ENCODE measurements at places on chromosomes 2 and 18.

DNA sequence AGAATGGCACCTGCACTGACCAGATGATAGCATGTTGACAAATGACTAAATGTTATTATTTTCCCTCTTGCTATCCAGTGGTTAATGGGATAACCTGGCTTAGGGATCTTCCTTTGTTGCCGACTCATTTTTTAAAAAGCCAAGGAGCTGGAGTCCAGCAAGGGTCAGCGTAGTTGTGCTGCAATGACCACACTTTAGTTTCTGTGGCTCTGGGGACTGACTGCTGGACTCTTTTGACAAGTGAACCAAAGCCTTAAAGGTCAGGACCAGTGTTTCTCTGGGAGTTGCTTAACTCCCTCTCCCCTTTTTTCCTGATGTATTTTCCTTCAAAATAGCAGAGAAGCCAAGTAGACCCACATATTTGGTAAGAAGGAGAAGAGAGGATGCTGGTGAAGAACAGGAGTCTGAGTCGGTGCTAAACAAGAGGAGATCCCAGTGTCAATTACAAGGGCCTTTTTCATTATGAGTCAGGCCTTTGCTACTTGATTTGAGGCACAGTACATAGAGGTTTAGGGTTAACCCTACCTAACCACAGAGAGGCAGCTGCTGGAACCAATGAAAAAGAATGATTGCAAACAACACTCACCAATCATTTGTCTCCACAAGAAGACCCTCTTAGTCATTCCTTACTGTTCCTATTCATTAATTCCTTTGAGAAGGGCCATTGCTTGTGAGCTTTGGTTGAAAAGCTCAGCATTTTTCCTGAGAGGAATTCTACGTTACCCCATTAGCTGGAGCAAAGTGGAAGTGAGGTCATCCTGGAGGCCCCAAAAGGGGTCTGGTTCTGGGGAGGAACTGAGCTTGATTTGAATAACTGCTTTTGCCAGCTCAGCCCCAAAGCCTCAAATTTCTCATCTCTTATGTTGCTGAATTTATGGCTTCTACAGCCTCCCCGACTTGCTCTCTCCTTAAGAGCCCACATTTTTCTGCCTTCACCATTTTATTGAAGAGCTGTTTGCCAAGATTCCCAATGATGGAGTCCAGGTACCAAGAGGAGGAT lies 137.6 kb upstream of the HNMT start:
- H3K4me3 ChIP-seq = no peak overlapping the region
- H3K36me3 ChIP-seq = no peaks in the 10 kb centered on the region
- no peak overlapping the region for H3K27ac ChIP-seq
- H3K27me3 ChIP-seq = no peaks in the 10 kb centered on the region
- no peak for DNase-seq
- no peaks in the 10 kb centered on the region for H3K4me1 ChIP-seq

- H3K4me1 ChIP-seq = no peaks in the 10 kb centered on the region
- no peak for DNase-seq
- H3K27ac ChIP-seq = no peak overlapping the region
- H3K4me3 ChIP-seq = no peak overlapping the region
- H3K27me3 ChIP-seq = no peaks in the 10 kb centered on the region
Measured at GRCh38 chr18:64528646-64529045, 379.8 kb upstream of the LINC00305 start.

GRCh38 chr2:48131539-48132270 lies 225.4 kb upstream of the FBXO11 start:
- H3K36me3 ChIP-seq = no peaks in the 10 kb centered on the region
- H3K4me3 ChIP-seq = no peak overlapping the region
- H3K27me3 ChIP-seq = no peaks in the 10 kb centered on the region
- no peak for DNase-seq
- H3K27ac ChIP-seq = no peak overlapping the region
- H3K4me1 ChIP-seq = no peaks in the 10 kb centered on the region

DNA sequence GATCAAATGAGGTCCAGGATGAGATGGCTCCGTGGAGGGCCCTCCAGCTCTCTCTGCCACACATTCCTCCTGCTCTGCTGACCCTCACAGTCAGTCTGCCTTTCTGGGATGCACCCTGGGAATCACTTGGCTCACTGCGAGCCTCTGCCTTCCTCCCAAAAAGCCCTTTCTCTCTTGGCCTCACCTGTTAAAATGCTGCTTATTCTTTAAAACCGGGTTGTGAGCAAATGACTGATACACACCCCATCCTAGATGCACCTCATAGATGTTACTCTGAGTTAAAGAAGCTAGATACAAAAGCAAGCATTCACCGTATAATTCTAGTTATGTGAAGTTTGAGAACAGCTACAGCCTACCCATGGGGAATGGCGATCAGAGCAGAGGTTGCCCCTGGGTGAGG lies 167.7 kb upstream of the MYCN start:
- no peaks in the 10 kb centered on the region for H3K27me3 ChIP-seq
- H3K4me3 ChIP-seq = no peak overlapping the region
- no peak overlapping the region for H3K27ac ChIP-seq
- no peaks in the 10 kb centered on the region for H3K36me3 ChIP-seq
- no peaks in the 10 kb centered on the region for H3K4me1 ChIP-seq

DNA sequence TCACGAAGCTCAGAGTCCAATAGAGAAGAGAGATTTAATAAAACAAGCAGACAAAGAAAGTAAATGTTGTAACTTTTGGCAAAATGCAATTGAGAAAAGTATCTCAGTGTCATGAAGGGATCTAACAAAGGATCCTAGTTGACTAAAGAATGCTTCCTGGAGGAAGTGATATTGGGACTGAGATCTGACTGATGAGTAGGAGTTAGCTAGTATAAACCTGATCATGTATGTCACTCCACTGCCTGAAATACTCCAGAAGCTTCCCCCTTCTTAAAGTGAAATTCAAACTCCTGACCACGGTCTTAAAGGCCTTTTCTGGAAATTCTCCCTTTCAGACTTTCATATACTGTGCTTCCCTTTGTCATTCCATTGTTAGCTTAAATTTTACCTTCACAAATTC lies 1102.4 kb upstream of the ZEB2 start:
- DNase-seq = no peak
- H3K27me3 ChIP-seq = no peaks in the 10 kb centered on the region
- H3K4me1 ChIP-seq = no peaks in the 10 kb centered on the region
- H3K27ac ChIP-seq = no peak overlapping the region

DNA sequence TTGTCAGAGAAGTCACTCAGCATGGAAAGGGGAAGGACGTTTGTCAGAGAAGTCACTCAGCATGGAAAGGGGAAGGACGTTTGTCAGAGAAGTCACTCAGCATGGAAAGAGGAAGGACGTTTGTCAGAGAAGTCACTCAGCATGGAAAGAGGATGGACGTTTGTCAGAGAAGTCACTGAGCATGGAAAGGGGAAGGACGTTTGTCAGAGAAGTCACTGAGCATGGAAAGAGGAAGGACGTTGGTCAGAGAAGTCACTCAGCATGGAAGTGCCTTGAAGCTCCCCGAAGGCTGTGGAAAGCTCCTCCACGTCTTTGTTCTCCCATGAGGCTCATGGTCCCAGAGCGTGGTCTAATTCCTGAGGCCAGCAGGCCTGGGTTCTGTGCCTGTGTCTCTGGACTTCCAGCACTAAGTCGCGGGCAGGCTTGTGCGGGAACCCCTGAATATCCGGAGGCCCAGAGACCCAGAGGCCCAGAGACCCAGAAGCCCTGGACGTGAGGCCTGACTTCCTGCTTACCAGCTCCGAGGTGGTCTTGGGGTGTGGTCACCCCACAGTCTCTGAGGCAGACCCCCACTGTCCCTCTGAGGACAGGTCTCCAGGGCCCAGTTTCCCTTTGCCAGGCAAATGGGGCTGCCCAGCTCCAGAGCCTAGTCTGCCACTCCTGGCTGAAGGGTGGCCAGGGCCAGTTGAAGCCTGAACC lies 70.4 kb upstream of the TWIST2 start:
- H3K27me3 ChIP-seq = no peaks in the 10 kb centered on the region
- no peak overlapping the region for H3K4me3 ChIP-seq
- H3K36me3 ChIP-seq = no peaks in the 10 kb centered on the region
- H3K4me1 ChIP-seq = no peaks in the 10 kb centered on the region

- H3K4me3 ChIP-seq = no peak overlapping the region
- H3K4me1 ChIP-seq = no peaks in the 10 kb centered on the region
- no peaks in the 10 kb centered on the region for H3K36me3 ChIP-seq
- DNase-seq = no peak
- no peaks in the 10 kb centered on the region for H3K27me3 ChIP-seq
Measured at GRCh38 chr2:73593680-73594079, 48.5 kb downstream of the NAT8 start.

DNA sequence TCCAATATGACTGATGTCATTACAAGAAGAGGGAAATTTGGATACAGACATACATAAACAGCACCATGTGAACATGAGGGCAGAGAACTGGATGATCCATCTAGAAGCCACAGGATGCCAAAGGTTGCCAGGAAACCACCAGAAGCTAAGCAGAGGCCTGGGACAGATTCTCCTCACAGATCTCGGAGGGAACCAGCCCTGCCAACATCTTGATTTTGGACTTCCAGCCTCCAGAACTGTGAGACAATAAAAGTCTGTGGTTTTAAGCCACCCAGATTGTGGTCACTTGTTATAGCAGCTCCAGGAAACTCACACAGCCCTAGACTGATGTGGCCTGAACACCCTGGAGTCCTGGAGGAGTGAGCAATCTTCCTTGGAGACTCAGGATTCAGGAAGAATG lies 351.6 kb downstream of the EIPR1 start:
- no peaks in the 10 kb centered on the region for H3K36me3 ChIP-seq
- no peak overlapping the region for H3K27ac ChIP-seq
- no peaks in the 10 kb centered on the region for H3K27me3 ChIP-seq
- DNase-seq = no peak
- H3K4me1 ChIP-seq = no peaks in the 10 kb centered on the region

- no peak for DNase-seq
- H3K4me1 ChIP-seq = no peaks in the 10 kb centered on the region
- H3K4me3 ChIP-seq = no peak overlapping the region
- no peaks in the 10 kb centered on the region for H3K36me3 ChIP-seq
Measured at GRCh38 chr2:154480521-154480920, 218.0 kb upstream of the KCNJ3 start.

DNA sequence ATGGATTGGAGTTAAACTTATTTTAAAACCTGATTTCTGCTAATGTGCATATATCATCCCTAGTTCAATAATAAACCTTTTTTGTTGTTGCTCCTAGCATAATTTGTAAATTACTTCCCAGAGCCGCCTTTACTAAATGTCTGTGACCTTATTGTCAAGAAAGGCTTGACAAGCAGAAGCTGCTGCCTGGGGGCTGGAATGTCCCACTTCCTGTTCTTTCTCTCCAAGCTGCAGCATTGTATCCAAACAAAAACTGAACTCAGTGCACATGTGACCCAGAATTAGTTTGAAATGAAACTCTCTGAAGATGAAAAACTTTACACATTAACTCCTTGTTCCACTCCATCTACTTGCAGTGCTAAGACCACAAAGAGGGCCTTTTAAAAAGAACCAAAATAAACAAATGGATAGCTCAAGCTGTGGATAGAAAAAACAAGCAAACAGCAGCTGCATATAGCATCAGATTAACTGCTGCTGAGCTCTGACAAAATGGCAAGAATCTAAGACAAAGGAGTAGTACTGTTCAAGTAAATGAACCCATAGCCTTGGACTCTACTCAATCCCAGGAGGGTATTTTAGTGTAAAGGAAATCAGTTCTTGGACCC lies 99.8 kb upstream of the NEUROD1 start:
- H3K27me3 ChIP-seq = no peaks in the 10 kb centered on the region
- DNase-seq = no peak
- no peaks in the 10 kb centered on the region for H3K4me1 ChIP-seq
- H3K27ac ChIP-seq = no peak overlapping the region

DNA sequence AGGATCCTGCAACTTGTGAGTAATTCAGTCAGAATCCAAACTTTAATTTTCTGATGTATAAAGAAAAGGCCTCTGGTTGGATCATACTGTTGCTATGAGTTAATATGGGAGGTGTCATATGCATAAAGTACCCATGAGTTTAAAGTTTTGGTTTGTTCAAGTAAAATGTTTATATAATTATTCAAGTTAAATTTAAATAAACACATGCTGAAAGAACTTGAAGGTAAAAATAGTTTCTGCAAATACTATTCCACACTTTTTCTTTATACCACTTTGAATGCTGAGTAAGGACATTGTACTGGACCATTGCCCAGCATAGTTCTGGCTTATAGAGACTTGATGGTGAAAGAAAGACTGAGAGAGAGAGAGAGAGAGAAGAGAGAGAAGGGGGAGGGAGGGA lies 30.7 kb downstream of the PKP4 start:
- DNase-seq = no peak
- H3K27ac ChIP-seq = no peak overlapping the region
- no peaks in the 10 kb centered on the region for H3K4me1 ChIP-seq
- H3K27me3 ChIP-seq = no peaks in the 10 kb centered on the region
- H3K4me3 ChIP-seq = no peak overlapping the region
- H3K36me3 ChIP-seq = no peaks in the 10 kb centered on the region

GRCh38 chr2:173148520-173148919 lies 72.9 kb downstream of the MAP3K20 start:
- H3K4me1 ChIP-seq = no peaks in the 10 kb centered on the region
- no peaks in the 10 kb centered on the region for H3K27me3 ChIP-seq
- no peak overlapping the region for H3K4me3 ChIP-seq
- H3K27ac ChIP-seq = no peak overlapping the region
- no peak for DNase-seq
- H3K36me3 ChIP-seq = no peaks in the 10 kb centered on the region

- no peak for DNase-seq
- H3K4me1 ChIP-seq = no peaks in the 10 kb centered on the region
Measured at GRCh38 chr2:11598228-11598731, 64.4 kb downstream of the GREB1 start.

DNA sequence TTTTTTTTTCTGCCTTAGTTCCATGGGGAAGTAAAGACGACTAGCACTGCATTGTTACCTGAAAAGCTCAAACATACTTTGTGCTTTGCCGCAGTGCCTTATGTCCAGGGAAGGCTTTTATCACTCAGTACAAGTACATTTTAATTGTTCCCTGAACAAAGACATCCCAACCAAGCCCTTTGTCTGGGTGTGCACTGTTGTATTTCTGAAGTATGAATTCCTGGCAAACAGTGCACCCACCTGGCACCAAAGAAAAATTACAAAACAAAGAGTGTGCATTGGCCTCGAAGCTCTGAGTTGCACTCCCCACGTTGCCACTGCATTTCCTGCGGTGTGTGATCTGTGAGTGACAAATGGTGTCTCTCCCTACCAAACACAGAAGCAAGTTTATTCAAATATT lies 858.5 kb upstream of the PIK3C3 start:
- H3K4me1 ChIP-seq = no peaks in the 10 kb centered on the region
- no peaks in the 10 kb centered on the region for H3K36me3 ChIP-seq

- DNase-seq = no peak
- no peak overlapping the region for H3K4me3 ChIP-seq
- H3K4me1 ChIP-seq = no peaks in the 10 kb centered on the region
- H3K27ac ChIP-seq = no peak overlapping the region
Measured at GRCh38 chr2:169928463-169928864, 101.2 kb downstream of the UBR3 start.

GRCh38 chr2:235073868-235074413 lies 122.1 kb downstream of the SH3BP4 start:
- H3K36me3 ChIP-seq = no peaks in the 10 kb centered on the region
- no peaks in the 10 kb centered on the region for H3K4me1 ChIP-seq
- no peak for DNase-seq
- H3K4me3 ChIP-seq = no peak overlapping the region
- H3K27ac ChIP-seq = no peak overlapping the region

- no peak overlapping the region for H3K27ac ChIP-seq
- no peaks in the 10 kb centered on the region for H3K4me1 ChIP-seq
- no peak for DNase-seq
- no peaks in the 10 kb centered on the region for H3K27me3 ChIP-seq
- no peaks in the 10 kb centered on the region for H3K36me3 ChIP-seq
Measured at GRCh38 chr2:168912466-168912865, 11.4 kb downstream of the G6PC2 start.

All from tibial artery (tissue), 4 donors.